ENCODE measurements at places on chromosomes 7 and 10.
A peak's percentile ranks its signal among the peaks of the same experiment; 100 is the strongest.

DNA sequence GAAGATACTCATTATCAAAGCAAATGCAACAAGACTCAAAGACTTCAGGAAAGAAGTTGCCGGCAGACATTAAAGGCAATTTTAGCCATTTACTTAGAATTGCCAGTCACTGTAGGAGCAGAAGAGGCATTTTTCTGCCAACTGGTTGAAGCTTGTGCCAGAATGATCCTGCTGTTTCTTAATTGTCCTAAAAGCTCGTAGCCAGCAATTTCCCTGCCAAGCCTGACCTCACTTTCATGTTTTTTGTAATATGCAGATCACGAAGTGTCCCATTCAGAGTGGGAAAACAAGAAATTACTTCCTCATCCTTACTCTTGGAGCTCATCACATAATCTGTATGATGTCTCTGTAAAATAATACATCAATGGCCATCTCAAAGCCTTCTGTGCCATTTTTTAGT, 130.9 kb upstream of the ANKRD1 start:
- no peaks in the 10 kb centered on the region for H3K36me3 ChIP-seq
- H3K27ac ChIP-seq, result no peak overlapping the region
- no peak overlapping the region for H3K4me3 ChIP-seq
- H3K27me3 ChIP-seq, result no peaks in the 10 kb centered on the region

GRCh38 chr7:98879979-98880315, 1.6 kb downstream of the TRRAP start:
- H3K4me3 ChIP-seq, result peak overlapping the region; percentile 85
- peaks cover 3% of the 10 kb centered on the region for H3K4me1 ChIP-seq
- no peak for DNase-seq
- H3K27me3 ChIP-seq, result no peaks in the 10 kb centered on the region
- H3K27ac ChIP-seq, result no peak overlapping the region

GRCh38 chr7:24854866-24855265, 97.6 kb upstream of the GSDME start:
- H3K27ac ChIP-seq, result no peak overlapping the region
- H3K4me1 ChIP-seq, result no peaks in the 10 kb centered on the region
- DNase-seq, result no peak
- no peaks in the 10 kb centered on the region for H3K27me3 ChIP-seq

DNA sequence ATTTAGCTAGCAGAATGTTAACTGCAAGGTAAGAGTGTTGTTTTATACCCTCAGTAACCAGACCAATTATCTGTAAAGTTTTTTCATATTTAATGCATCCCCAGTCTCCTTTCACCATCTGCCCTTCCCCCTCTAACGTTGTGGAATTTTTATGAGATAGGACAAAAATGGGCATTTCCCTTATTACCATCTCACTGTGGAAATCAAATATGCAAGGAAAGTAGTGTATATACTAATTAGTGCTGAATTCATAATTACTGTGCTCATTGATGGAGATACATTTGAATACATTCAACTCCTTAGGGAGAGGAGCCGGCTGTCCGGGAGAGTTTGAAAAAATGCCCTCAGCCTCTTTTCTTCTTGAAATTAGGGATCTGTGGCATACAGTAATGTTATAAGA, 423.4 kb upstream of the MGMT start:
- no peaks in the 10 kb centered on the region for H3K36me3 ChIP-seq
- no peak overlapping the region for H3K27ac ChIP-seq
- H3K4me1 ChIP-seq, result no peaks in the 10 kb centered on the region
- H3K4me3 ChIP-seq, result no peak overlapping the region
- H3K27me3 ChIP-seq, result peaks cover 6% of the 10 kb centered on the region

GRCh38 chr7:29891766-29892165, 85.5 kb downstream of the WIPF3 start:
- H3K36me3 ChIP-seq, result no peaks in the 10 kb centered on the region
- DNase-seq, result peak; percentile 48
- H3K4me3 ChIP-seq, result no peak overlapping the region
- no peaks in the 10 kb centered on the region for H3K27me3 ChIP-seq
- peaks cover 17% of the 10 kb centered on the region for H3K4me1 ChIP-seq
